ENCODE measurements at places on chromosomes 5 and 9. TPM values are rescaled to one million over a fixed set of nuclear protein-coding genes. Genes with fewer than 3 reads are reported as not detected.

GNAQ gene
- 35.7 TPM for total RNA-seq

INSL4 gene
- not detected for total RNA-seq

ATP10B gene
- not detected for total RNA-seq

CNTFR gene
- total RNA-seq: not detected

ZFR gene
- 72.8 TPM for total RNA-seq

KIF12 gene
- total RNA-seq: not detected

RC3H2 gene
- total RNA-seq: 44.4 TPM

DNA sequence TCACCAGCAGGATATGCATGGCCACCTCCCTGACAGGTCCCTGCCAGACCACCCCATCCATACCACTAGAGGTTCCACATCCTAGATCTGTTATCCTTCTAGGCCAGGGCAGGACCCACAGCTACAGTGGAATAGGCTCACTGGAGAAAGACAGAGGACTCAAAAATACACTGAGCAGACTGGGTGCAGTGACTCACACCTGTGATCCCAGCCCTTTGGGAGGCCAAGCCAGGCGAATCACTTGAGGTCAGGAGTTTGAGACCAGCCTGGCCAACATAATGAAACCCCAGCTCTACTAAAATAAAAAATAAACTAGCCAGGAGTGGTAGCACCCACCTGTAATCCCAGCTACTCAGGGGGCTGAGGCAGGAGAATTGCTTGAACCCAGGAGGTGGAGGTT is 56.5 kb upstream of the TESK1 start:
- DNase-seq: peak; percentile 22

GRCh38 chr5:139064613-139065012 is 133.6 kb downstream of the SIL1 start:
- DNase-seq: no peak

DNA sequence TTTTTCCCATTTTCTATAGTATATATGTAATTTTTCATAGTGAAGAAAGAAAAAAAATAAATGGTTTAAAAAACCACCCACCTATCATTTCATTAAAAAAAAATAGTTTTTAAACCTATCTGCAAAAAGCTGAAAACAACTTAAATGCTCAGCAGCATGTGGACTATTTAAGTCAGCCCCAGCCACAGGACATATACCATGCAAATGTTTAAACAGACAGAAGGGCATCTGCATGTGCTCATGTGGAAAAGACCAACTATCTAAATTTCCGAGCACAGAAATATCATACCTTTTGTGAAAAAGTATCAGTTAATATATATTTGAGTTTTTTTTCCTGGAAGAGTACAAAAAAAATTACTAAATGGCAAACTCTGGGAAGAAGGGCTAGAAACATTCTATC is 143.4 kb downstream of the EPB41L4A start:
- DNase-seq: no peak

DNA sequence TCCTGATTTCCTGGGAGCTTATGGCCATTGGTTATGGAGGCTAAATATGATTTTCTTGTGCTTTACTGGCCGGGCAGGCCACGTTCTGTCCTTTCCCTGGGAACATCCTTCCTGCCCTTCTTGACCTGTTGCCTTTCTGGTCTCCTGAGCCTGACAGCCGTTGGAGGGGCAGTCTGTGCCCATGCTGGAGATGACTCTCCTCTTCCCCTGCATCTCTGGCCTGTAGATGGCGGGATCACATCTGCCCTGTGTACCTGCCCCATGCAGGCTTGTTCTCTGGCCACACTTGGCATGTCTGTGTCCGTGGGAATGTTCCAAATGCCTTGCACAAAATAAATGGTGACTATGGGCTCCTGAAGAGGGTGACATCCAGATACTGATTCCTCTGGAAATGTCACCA is 253.1 kb upstream of the IRX4 start:
- no peak for DNase-seq

GRCh38 chr5:96852759-96853158 is 23.5 kb upstream of the ERAP2 start:
- peak; percentile 19 for DNase-seq

DNA sequence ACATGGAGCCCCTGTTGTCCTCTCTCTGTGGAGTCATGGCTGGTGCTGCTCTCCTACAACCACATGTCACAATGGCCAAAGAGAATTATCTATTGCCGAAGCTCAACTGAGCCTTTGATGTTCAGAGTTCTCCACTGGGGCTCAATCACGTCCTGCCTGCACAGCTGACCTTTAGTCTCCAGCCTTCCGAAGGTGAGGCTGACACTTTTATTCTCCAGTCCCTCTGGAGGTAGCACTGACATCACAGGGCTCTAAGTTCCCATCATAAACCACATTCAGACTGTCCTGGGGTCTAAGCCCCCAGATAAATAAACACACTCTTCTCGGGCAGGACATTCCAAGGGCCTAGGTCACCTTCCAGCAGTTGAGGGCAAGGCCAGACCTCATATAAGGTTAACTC is 23.4 kb downstream of the ADCY2 start:
- DNase-seq: no peak

GRCh38 chr5:6448622-6449464 is at the start of gene UBE2QL1:
UBE2QL1 (plus strand) TSS chr5:6448859; CDS start chr5:6448894, 35 bp downstream.
- DNase-seq: no peak

DNA sequence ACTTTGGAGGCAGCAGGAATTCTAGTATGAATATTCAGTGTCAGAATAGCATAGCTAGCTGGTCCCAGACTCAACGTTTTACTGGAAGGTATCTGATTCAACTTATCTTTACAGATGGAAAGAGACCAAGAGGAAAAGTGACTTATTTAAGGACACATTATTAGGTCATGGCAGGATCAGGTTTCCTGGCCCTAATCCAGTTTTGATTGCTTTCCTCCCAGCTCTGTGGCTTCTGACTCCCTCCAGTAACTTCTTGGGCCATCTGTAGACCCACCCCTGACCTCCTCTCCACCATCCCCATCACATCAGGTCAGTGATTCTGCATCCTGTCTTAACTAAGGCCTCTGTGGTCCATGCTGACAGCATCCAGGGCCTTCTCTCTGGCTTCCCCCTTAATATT is 38.4 kb downstream of the SH3TC2 start:
- peak; percentile 31 for DNase-seq

- no peak for DNase-seq
Observed at GRCh38 chr9:126927419-126927818, 12.8 kb downstream of the RALGPS1 start.

DNA sequence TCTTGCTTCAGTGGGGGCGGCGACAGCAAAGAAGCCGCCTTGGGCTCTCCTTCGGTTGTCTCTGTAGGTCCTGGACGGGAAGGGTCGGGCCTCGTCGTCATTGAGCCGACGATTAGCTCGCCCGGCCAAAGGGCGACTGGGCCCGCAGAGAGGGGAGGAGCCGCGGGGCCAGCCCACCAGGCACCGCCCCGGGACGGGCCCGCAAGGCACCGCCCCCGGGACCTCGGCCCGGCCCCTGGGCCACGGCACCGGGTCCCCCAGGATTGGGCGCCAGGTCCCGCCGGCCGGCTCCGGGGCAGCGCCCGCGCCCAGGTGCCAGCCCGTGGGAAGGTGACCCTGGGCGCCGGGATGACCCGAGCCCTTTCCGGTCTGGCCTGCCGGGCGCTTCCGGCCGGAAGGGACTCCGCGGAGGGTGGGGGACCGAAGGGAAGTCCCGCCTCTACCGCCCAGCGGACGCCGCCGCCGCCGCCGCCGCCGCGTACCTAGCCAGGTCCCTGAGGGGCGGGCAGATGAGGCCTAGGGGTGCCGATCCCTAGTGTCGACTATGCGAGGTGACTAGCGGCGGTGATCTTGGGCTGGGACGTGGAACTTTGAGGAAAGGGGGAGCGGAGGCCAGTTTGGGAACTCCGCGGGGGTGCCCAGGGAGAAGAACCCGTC is at the start of the genes GBA2 and RGP1:
TSS of gene GBA2 (minus strand) at position 371 of the 657 bp plus-strand sequence. CDS start 524 bp downstream, outside the sequence.
TSS of gene RGP1 (plus strand) at position 430 of the 657 bp plus-strand sequence. CDS start 469 bp downstream, outside the sequence.
- DNase-seq: peak; percentile 52

DNA sequence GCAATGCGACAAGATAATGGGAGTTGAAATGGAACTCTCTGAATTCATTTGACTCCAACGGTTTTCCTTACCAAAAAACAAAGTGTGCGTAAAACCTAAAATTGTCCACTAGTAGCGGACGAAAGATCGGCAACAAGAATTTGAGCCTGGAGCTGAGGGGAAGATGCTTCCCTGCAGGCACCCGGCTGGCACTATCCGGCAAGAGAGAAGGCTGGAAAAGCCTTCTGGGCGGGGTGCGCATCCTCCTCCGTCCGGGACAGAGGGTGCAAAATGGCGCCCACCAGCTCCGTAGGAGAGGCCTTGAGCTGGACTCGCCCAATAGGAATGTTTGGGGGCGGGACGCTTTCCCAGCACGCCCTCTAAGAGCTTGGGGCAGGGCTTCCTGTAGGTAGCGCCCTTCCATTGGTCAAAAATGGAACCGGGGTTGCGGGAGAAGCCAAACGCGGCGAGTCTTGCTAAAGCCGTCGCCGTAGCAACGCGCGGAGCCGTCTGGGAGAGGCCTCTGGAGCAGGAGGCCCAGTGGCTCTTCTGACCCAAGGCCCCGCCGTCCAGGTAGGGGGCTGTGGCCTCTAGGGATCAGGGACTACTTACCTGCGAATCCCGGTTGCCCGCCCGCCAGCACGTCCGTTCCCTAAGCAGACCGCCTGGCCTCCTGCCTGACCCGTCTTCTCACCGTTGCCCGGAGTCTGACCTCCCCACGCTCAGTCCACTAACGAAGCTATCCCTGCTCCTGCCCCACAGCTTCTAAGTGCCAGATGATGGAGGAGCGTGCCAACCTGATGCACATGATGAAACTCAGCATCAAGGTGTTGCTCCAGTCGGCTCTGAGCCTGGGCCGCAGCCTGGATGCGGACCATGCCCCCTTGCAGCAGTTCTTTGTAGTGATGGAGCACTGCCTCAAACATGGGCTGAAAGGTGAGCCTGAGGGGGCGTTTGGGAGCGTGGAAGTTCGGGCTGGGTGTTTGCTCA is 9.2 kb downstream of the RUFY1 start:
- peak; percentile 98 for DNase-seq

- DNase-seq: no peak
Observed at GRCh38 chr5:121182788-121183490, 668.7 kb upstream of the FTMT start.

DNA sequence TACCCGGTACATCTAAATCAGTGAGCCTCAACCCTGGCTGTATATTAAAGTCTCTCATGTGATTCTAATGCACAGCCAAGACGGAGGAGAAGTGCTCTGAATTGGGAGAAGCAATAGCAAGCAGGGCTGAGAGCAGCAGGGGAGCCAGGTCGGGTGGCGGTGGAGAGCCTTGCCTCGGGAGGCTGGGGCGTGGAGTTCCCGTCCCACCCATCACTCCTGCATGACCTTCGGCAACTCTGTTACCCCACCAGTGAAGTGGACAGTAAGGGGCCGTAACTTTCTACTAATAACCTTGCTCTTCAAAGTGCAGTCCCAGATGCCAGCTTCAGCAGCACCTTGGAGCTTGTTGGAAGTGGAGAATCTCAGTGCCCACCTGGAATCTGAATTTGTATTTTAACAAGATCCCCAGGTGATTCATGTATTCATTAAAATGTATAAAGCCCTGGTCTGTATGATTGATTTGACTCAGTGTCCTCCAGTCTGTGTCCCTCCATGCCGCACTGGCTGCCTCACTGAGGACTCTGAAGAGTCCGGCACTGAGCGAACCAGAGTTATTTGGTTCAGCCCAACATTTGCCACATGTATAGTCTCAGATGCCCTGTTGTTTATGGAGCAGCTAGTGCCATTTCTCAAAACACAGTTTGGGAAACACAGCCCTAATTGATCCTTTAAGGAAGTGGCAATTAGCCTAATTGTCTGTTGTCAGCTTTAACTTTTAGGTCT is 6.5 kb downstream of the ERGIC1 start:
- DNase-seq: no peak

- no peak for DNase-seq
Observed at GRCh38 chr5:56632199-56632598, 183.2 kb upstream of the MAP3K1 start.

DNA sequence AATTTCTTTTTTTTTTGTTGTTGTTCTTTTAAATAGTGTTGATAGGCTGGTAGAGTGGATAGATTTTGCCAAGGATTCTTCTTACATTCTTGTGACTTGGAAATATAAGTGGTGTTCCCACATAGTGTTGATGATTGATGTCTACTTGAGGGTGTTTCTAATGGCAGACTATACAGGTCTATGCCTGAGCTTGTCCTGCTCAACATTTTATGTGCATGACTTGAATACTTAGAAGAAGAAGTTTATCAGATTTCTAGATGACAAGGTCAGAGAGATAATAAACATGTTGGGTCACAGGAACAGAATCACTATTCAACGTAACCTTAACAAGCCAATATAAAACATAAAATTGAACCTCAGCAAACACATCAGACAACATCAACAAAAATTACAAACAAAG is 24.2 kb downstream of the XRCC4 start:
- no peak for DNase-seq

DNA sequence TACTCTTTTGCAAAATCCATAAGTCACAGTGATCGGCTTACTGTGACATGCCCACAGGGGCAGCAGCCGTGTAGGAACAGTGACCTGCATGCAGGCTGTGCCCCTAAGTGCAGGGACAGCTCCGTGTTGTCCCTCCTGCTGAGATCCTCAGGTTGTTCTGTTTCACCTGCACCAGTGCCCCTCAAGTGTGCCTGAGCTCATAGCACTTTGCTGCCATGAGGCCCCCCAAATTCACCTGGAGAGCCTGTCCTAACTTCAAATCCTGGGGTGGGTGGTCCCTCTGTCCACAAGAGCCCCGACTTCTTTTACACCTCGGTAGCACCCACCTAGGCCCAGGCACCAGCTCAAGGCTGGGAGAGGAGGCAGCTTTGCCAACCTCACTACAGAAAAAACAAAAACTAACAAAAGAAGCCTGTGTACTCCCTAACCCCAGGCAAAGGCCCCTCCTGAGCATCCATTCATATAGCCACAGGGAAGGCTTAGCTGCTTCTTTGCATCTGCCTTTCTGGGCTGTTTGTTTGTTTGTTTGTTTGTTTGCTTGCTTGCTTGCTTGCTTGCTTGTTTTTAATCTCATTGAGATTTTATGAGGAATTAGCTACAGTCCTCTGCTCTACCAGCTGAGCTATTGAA is 214.5 kb downstream of the AUH start:
- no peak for DNase-seq

DNA sequence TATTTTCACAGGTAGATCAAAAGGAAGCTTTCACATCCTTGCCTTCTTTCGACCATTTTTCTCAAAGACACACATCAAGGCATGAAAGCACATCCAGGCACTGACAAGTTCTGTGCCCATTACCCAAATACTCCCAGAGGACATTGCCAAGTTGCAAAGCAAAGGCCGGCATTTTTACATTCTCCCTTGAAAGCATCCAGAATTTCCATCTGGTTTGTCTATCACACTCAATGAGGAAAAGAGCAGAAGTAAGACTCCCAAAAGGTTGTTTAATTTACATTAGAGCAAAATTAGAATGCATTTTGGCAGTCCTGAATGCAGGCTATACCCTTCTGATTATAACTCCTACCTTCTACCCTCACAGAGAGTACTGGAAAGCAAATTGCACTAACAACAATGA is 160.5 kb downstream of the EPB41L4A start:
- no peak for DNase-seq

- no peak for DNase-seq
Observed at GRCh38 chr5:2914022-2914661, 162.7 kb upstream of the IRX2 start.

GRCh38 chr9:109767404-109767803 is 12.6 kb upstream of the PALM2AKAP2 start:
- no peak for DNase-seq
